ENCODE measurements at places on chromosomes 11 and 22.

DNA sequence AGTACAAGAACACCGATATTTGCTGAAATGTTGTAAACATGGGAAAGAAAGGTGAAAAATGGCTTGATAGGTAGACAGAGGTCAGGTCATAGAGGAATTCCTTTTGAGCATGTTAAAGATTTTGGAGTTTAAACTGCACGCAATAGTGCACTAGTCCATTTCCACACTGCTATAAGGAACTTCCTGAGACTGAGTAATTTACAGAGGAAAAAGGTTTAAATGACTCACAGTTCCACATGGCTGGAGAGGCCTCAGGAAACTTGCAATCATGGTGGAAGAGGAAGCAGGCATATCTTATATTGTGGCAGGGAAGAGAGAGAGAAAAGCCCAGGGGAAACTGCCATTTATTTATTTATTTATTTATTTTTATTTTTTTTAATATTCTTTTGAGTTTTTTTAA lies 5.0 kb downstream of the OR10A5 start:
- DNase-seq: no peak

DNA sequence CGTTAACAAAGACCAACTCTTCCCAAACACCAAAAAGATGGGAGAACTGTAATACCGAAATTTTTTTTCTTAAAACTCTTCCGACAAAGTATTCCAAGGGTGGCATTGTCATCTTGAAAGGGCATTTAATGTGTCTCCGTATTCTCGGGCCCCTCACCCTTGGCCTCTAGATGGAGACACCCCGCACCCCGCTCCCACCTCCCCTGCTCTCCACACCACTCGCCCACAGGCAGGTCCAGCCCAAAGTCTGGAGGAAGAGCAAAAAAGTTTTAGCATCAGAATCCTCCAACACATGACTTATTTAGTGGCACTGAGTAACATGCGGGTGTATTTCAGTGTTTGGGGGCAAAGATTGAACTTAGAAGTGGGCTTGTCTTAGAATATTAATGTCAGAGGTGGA lies 20.7 kb downstream of the SPATA19 start:
- no peak for DNase-seq

DNA sequence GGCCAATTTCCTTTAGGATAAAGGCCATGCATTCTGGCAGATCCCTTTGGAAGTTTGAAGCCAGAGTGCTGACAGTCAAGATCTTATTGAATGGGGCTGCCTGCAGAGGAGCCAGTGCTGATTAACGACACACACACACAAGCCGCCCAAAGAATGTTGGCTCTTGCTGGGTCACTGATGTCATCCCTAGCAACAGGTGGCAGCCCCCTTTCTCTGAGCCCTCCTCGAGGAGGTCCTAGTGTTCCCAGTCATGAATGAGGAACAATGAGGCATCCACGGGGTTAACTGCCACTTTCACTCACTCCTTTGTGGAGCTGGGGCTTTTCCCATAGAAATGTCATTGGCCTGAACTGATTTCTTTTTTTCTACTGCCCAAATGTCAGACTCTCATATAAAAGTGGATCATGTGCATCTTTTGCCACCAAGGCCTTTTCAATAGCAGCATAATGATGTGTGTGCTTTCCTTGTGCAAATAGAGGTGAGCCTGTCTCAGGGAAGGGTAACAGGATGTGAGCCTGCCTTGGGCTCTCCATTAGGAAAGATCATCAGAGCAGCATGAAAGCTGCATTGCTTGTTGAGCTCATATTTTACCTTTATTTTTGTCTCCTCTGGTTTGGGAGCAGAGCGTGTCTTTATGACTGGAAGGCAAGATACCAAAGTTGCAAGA lies 301.8 kb upstream of the MTNR1B start:
- no peak for DNase-seq

GRCh38 chr22:27684901-27685300 lies 116.7 kb downstream of the MN1 start:
- DNase-seq: no peak

DNA sequence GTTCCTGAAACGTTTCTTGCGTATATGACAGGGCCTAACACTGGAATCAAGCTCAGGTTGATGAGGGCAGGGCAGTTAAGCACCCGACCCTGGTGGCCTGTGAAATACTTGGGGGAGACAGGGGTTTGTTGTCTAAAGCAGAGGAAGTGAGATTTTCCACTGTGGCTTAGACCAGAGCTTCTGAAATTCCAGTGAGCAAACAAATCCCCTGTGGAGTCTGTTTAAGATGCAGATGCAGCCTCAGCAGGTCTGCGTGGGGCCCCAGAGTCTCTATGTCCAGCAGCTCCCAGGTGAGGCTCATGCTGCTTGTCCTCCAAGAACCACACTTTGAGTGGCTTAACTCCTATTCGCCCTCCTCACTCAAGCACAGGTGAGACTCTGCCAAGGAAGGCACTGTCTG lies 39.1 kb upstream of the PRAME start:
- DNase-seq: no peak

GRCh38 chr11:93500759-93501158 lies 42.4 kb downstream of the SMCO4 start:
- no peak for DNase-seq

- DNase-seq: no peak
Measured at GRCh38 chr11:130220311-130221035, 60.9 kb downstream of the ST14 start.

DNA sequence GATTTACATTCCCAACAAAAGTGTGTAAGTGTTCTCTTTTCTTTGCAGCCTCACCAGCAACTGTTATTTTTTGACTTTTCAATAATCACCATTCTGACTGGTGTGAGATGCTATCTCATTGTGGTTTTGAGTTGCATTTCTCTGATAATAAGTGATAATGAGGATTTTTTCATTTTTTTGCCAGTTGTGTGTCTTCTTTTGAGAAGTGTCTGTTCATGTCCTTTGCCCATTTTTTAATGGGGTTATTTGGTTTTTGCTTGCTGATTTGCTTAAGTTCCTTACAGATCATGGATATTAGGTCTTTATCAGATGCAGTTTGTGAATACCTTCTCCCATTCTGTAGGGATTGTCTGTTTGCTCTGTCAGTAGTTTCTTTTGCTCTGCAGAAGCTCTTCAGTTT lies 107.7 kb downstream of the EHF start:
- DNase-seq: no peak

GRCh38 chr11:43907028-43907975 lies 26.7 kb downstream of the ALKBH3 start:
- no peak for DNase-seq

All from SK-N-SH (cell line).